ENCODE measurements at places on chromosomes 2 and 18. TPM values are rescaled to one million over a fixed set of nuclear protein-coding genes. Genes with fewer than 3 reads are reported as not detected.

GRCh38 chr2:23411752-23412431 lies 26.9 kb downstream of the KLHL29 start:
- H3K27me3 ChIP-seq, result no peaks in the 10 kb centered on the region
- H3K36me3 ChIP-seq, result no peaks in the 10 kb centered on the region
- no peaks in the 10 kb centered on the region for H3K4me1 ChIP-seq
- no peak for DNase-seq
- no peak overlapping the region for H3K27ac ChIP-seq
- H3K4me3 ChIP-seq, result no peak overlapping the region

DNA sequence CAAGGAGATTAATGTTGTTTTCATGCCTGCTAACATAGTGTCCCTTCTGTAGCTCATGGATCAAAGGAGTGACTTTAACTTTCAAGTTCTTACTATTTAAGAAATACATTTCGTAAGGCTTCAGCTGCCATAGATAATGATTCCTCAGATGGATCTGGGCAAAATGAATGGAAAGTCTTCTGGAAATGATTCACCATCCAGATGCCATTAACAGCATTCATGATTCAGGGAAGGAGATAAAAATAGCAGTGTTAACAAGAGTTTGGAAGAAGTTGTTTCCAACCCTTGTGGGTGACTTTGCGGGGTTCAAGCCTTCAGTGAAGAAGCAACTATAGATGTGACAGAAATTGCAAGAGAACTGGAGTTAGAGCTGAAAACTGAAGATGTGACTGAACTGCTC lies 17.0 kb downstream of the VRK2 start:
- no peak overlapping the region for H3K27ac ChIP-seq
- no peak overlapping the region for H3K4me3 ChIP-seq
- H3K36me3 ChIP-seq, result no peaks in the 10 kb centered on the region
- no peak for DNase-seq

- no peaks in the 10 kb centered on the region for H3K27me3 ChIP-seq
- H3K27ac ChIP-seq, result no peak overlapping the region
- H3K4me1 ChIP-seq, result no peaks in the 10 kb centered on the region
- no peak overlapping the region for H3K4me3 ChIP-seq
Observed at GRCh38 chr2:1051075-1051474, 100.4 kb downstream of the SNTG2 start.

- no peaks in the 10 kb centered on the region for H3K36me3 ChIP-seq
- DNase-seq, result peak; percentile 27
Observed at GRCh38 chr2:9941196-9941995, 10.1 kb upstream of the GRHL1 start.

- H3K27me3 ChIP-seq, result no peaks in the 10 kb centered on the region
- H3K36me3 ChIP-seq, result no peaks in the 10 kb centered on the region
- no peak for DNase-seq
- no peak overlapping the region for H3K4me3 ChIP-seq
Observed at GRCh38 chr2:53697686-53698085, 69.9 kb upstream of the CHAC2 start.

DNA sequence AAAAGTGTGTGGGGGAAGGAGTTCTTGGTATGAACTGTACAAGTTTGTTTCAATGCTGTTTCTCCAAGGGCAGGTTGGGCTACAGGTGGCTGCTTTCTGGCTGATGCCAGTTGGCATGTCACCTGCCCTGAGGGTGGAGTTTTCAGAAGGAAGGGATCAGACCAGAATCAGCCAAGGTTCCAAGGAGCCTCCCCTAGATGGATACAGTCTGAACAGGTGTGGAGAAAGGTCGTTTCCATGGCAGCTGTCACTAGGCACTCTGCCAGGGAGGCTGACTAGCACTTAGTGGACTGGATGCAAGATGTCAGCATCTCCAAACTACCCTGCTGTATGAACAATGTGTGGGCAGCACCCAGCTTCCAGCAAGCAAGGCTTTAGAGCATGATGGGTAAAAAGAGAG lies 444.4 kb upstream of the HNRNPA3 start:
- H3K27me3 ChIP-seq, result no peaks in the 10 kb centered on the region
- H3K36me3 ChIP-seq, result no peaks in the 10 kb centered on the region
- no peaks in the 10 kb centered on the region for H3K4me1 ChIP-seq
- peak; percentile 21 for DNase-seq

DNA sequence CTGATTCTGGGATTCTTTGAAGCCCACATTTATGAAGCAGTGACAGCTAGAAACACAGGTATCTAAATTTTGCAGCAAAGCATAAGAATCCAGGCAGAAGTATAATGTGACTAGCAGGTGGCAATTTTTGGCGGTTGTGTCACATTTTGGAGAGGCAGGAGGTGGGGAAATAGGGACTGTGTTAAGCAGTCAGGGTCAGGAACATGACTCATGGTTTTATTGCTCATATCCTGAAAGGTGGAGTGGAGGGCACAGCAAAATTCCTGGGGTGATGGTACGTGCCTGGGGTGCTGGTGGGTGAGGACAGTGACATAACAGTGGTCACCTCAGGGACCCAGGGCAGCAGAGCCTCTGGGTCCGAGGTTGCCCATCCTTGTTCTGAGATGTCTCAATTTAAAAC lies 63.5 kb upstream of the TTN start:
- no peak overlapping the region for H3K4me3 ChIP-seq
- DNase-seq, result no peak
- no peaks in the 10 kb centered on the region for H3K27me3 ChIP-seq
- no peaks in the 10 kb centered on the region for H3K4me1 ChIP-seq
- no peak overlapping the region for H3K27ac ChIP-seq

DNA sequence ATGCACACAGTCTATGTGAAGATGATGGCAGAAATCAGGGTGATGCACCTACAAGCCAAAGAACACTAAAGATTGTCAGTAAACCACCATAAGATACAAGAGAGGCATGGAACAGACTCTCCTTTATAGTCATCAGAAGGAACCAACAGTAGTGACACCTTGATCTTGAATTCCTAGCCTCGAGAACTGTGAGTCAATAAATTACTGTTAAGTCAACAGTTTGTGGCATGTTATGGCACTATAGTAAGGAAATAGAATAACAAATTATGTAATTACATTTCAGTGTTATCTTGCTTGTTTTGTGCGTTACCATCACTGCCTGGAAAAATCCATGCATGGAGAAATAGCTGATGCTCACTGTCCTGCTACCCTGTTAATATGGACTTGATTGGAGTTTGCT lies 110.2 kb upstream of the LRP1B start:
- no peaks in the 10 kb centered on the region for H3K27me3 ChIP-seq
- no peaks in the 10 kb centered on the region for H3K4me1 ChIP-seq
- no peak overlapping the region for H3K27ac ChIP-seq
- no peak for DNase-seq
- no peak overlapping the region for H3K4me3 ChIP-seq

Gene ANKRD53
- total RNA-seq, result not detected

DNA sequence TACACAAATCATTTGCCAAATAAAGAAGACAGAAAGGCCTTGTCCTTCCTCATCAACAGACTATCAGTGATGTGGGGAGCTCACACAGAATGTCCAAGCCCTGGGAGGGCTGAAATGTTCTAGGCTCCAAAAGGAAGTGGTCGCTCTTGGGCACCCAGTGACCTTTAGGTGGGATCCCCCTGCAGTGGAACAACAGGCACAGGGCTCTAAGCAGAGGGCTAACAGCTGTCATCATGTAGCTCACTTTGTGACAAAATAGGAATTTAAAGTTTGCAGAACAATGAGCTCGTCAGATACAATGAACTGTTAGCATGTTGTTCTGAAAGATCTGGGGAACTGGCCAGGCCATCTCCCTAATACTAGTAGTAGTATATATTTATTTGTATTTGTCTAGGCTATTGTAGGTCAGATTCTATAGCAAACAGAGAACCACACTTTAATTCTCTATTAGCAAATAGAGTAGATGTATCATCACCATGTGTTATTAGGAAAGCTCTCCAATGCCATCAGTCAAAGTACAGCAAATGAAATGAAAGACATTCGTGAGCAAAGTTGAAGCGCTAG lies 151.5 kb upstream of the MAP3K20 start:
- no peak for DNase-seq
- H3K27me3 ChIP-seq, result no peaks in the 10 kb centered on the region
- no peak overlapping the region for H3K4me3 ChIP-seq
- no peak overlapping the region for H3K27ac ChIP-seq
- no peaks in the 10 kb centered on the region for H3K4me1 ChIP-seq
- no peaks in the 10 kb centered on the region for H3K36me3 ChIP-seq

DNA sequence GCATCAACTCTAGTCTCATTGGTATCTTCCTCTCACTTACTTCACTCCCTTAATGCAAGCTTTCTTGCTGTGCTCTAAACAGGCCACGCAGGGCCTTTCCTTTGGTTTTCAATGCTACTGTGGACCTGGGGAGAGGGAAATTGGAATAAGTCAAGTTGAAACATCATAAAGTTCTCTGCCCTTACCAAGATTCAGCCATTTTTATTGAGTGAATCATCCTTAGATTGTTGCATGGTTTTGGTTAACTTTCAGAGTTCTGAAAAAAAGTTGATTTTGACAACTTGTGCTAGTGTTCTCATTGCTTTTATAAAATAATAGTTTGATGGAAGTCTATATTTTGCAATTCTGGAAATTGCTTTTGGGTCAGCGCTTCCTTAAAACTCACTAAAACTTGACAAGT lies 852.8 kb upstream of the ACVR2A start:
- no peaks in the 10 kb centered on the region for H3K27me3 ChIP-seq
- no peaks in the 10 kb centered on the region for H3K36me3 ChIP-seq
- no peak overlapping the region for H3K4me3 ChIP-seq
- H3K27ac ChIP-seq, result no peak overlapping the region
- no peaks in the 10 kb centered on the region for H3K4me1 ChIP-seq

Gene DLGAP1
- 0.50 TPM for total RNA-seq

DNA sequence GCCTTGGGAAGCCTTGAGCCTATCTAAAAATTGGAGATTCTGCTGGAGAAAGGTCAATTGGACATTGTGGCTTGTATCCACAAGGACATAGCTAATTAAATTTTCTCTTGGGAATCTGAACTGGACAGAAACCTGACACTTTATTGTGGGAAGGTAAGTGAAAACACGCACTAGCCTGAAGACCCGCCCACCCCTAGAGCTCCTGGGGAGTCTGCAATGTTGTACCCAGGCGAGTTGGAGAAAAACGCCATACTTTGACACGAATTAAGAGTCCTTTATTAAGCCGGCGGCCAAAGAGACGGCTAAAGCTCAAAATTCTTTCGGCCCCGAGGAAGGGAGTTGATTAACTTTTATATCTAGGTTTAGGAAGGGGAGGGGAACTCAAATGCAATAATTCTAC lies 1.2 kb upstream of the ZNF892 start:
- H3K36me3 ChIP-seq, result no peaks in the 10 kb centered on the region
- H3K4me3 ChIP-seq, result no peak overlapping the region
- H3K27me3 ChIP-seq, result no peaks in the 10 kb centered on the region
- DNase-seq, result no peak

Gene CCDC85A
- 0.40 TPM for total RNA-seq

DNA sequence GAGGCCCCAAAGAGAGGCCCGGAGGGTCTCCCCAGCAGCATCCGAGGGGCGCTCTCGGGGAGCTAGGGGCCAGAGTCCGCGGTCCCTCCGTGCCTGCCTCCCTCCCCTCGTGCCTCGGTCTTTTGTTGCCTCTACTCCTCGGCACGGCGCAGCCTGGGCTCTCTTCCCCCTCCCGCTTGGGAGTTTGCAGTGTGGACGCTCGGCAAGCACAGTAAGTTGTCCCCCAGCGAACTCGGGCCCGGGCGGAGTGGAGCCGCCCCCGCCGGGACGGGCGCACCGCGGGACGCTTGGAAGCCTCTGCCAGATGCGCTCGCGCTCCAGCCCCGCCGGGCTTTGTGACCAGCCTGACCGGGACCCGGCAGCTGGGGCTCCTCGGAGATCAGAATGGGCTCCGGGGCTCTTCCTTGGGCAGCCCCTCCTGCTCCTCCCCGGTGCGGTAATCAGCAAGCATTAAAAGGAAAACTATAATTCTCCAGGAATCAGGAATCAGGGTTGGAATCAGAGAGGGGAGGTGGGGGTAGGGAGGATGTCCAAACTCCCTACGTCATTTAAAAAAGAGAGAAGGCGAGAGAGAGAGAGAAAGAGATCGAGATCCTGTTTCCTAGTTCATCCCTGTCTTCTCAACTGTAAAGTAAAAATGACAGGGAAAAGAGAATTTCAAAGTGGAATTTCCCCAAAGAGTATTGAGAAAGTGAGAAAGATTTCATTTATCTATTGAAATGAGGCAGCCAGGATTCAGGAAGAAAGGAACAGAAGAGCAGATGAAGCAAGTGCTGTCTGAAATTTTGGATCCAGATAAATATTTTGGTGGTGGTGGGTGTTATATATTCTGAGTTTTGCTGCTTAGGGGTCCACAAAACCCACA lies 786 bp upstream of the TMEM200C start:
- H3K4me3 ChIP-seq, result peak overlapping the region; percentile 23
- no peaks in the 10 kb centered on the region for H3K36me3 ChIP-seq
- no peak for DNase-seq
- H3K27me3 ChIP-seq, result peaks cover 50% of the 10 kb centered on the region

- no peaks in the 10 kb centered on the region for H3K36me3 ChIP-seq
- H3K4me1 ChIP-seq, result no peaks in the 10 kb centered on the region
Observed at GRCh38 chr2:238920601-238921001, 72.7 kb downstream of the TWIST2 start.

- no peak overlapping the region for H3K4me3 ChIP-seq
- no peaks in the 10 kb centered on the region for H3K36me3 ChIP-seq
- no peaks in the 10 kb centered on the region for H3K27me3 ChIP-seq
- no peak for DNase-seq
Observed at GRCh38 chr2:41990688-41991087, 57.1 kb upstream of the PKDCC start.

GRCh38 chr2:526918-527317 lies 150.3 kb downstream of the TMEM18 start:
- DNase-seq, result no peak
- no peak overlapping the region for H3K27ac ChIP-seq
- H3K36me3 ChIP-seq, result no peaks in the 10 kb centered on the region
- no peak overlapping the region for H3K4me3 ChIP-seq

DNA sequence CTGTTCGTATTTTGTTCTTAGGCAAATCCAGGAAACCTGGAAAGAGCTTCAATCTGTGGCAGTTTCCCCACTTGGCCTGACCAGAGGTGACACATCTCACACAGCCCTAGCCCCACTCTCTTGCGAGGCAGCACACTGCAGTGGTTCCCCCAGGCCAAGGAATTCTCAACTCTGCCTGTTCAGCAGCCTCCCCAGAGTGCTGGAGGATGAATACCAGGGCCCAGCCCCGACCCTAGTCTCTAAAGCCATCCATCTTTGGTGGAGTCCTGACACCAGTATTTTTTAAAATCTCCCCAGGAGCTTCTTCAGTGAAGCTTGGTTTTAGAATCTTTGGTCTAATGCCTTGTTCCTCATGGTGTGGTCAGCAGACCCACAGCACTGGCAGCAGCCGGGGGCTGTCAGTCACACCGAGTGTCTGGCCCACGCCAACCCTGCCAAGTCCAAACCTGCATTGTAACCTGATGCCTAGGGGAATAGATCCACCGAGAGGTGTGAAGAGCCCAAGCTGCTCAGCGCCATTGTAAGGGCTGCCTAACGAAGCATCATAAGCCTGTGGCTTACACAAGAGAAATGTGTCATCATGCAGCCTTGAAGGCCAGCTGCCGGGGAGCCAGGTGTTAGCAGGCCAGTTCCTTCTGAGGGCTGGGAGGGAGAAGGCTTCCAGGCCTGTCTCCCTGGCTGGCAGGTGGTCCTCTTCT lies 428.7 kb upstream of the ID2 start:
- H3K27me3 ChIP-seq, result no peaks in the 10 kb centered on the region
- H3K27ac ChIP-seq, result no peak overlapping the region
- no peaks in the 10 kb centered on the region for H3K4me1 ChIP-seq
- DNase-seq, result no peak
